ENCODE measurements at places on chromosomes 2 and 18.
A peak's percentile ranks its signal among the peaks of the same experiment; 100 is the strongest.

DNA sequence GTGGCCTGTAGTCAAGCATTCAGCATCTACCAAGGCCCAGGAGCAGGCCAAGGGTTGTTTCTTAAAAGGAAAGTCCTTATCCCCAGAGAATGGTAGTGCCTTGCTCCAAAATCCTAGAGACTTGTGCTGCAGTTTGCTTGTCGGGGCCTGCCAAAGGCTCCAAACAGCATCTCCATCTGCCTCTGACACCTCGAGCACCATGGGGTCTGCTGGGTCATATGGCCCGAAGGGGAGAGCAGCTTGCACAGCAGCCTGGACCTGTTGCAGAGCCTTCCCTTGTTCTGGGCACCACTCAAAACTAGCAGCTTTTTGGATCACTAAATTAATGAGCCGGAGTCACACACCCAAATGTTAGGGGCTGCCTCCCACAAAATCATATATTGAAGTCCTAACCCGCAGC lies 35.7 kb downstream of the GNAL start:
- no peak for DNase-seq

DNA sequence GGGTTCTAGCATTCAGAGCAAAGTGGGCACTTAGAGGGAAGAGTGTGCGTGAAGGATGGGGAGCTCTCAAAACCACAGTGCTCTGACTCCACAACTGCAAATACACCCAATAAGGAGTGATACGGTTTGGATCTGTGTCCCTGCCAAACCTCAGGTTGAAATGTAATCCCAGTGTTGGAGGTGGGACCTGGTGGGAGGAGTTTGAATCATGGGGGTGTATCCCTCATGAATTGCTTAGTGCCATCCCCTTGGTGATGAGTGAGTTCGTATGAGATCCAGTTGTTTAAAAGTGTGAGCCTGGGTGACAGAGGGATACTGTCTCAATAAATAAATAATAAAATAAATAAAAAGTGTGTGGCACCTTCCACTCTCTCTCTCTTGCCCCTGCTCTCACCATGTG lies 50.3 kb upstream of the CCDC85A start:
- DNase-seq = no peak

DNA sequence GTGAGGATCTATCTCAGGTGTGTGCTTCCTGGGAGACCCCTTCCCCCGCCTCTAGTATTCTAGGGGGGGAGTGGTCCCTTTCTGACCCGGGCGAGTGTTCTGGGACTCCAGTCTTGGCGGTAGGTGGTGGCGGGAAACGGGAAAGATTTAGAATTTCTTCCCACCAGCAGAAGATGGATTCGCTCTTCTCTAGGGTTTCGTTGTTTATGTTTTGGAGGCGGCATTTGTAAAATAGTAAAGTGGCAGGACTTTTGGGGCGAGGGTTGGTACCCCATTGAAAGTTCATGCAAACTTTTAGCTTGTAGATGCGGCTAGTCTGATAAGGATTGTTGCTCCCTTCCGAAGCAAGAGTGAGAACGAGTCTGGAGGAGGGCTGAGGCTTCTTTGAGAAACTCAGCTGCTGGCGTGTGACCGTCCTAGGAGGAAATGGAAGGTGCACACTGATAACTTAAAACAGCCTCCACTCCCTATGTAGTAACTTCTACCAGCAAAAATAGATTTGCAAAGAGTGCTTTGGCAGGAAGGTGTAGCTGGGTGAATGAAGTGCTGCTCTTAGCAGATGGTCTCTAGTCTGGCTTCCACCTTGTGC lies 412 bp downstream of the GPD2 start:
- DNase-seq = no peak

GRCh38 chr18:24809173-24809950 lies 348.9 kb downstream of the HRH4 start:
- DNase-seq = no peak

GRCh38 chr2:113138428-113139322 lies 11.3 kb downstream of the IL1RN start:
- peak; percentile 13 for DNase-seq

DNA sequence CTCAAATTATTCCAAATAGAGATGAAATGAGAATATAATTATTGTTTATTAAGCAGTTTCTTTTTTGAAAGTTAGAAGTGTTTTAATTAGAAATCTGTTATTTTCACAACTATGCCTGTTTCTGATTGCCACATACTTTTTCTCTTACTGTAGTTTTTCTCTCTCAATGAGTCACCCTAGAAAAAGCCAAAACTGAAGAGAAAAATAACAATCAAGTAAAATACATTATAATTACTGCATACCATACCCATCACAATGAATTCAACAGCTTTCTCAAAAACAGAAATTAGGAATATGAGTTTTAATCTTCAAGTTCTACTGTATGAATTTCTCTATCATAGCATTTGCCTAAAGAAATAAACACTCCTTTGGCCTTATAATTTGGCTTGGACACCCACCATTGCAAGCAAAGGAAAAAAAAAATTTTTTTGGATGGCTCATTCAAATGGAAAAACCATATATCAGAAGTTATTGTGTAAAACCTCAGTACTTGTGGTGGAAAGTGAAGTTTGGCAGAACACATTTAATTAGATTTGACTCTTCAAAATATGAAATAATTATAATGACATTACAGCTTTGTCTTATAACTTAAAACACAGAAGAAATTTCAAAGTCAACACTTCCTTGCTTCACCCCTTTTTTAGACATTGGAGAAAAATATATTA lies 138.5 kb downstream of the DYM start:
- DNase-seq = no peak

DNA sequence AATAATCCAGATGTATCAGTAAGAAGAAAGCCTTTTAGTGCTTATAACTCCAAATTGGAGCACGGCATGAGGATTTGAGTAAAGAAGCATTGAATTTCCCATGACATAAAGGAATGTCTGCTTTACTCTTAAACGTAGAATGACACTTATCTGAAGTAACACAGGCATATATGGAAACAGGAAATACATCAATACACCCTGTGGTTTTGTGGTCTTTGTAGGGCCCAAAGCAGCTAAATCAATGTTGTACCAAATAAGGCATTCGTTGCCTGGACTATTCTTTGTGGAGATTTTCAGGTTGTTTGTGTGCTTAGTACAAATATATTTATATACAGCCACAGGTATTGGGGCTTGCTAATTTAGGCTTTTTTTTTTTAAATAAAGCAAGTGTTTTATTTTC lies 660.5 kb downstream of the LRRTM4 start:
- no peak for DNase-seq

DNA sequence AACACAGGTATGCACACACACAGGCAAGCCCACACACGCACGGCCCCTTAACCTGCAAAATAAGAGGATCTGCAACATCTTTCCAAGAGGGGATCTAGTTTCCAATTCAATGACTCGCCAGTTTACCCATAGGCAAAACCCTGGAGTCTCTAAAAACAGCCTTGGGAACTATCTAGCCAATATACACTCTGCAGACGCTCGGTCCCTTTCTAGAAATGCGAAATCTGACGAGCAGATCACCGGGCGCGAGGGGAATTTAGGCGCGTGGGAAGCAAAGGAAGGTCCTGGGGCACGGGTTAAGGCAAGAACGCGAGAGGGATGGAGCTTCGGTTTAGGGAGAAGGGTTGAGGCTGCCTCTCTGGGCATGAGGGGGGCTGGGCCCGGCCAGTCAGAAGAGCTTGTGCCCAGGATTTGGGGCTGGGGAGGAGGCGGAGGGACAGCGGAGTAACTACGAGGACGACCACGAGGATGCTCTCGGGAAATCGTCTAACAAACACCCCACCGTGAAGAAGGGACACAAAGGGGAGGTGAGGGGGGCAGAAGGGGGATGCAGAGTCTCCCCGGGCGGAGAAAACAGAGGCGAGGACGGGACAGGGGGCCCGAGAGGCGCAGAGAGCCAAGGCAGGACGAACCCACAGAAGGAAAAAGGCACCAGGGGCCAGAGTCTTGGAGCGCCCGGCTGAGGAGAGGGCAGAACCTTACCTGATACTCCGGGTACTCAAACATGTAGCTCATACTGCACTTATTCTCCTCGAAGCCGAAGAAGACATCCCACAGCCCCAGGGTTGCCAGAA lies 542 bp downstream of the PGAP1 start:
- no peak for DNase-seq

- DNase-seq = no peak
Measured at GRCh38 chr2:65000644-65001043, 11.4 kb downstream of the SLC1A4 start.

- no peak for DNase-seq
Measured at GRCh38 chr18:47679864-47680263, 250.6 kb downstream of the SMAD2 start.

- DNase-seq = no peak
Measured at GRCh38 chr2:8638327-8638726, 43.5 kb upstream of the ID2 start.

DNA sequence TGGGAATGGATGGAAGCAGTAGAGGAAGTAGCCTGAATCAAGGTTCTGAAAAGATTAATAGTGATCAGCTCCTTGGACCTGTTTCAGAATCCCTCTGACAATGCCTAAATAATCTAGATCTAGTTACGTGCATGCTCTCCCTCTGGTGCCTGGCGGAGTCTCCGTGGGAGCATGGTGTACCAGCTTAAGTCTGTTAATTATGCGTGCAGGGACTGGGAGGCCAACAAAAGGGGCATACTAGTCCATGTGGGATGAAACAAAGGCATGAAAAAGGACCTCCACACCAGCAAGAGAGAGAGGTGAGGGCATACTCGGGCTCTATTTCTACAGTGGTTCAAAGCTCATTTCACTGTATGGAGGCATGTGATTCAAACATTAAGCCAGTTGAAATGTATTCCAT lies 200.3 kb downstream of the DPP4 start:
- no peak for DNase-seq

DNA sequence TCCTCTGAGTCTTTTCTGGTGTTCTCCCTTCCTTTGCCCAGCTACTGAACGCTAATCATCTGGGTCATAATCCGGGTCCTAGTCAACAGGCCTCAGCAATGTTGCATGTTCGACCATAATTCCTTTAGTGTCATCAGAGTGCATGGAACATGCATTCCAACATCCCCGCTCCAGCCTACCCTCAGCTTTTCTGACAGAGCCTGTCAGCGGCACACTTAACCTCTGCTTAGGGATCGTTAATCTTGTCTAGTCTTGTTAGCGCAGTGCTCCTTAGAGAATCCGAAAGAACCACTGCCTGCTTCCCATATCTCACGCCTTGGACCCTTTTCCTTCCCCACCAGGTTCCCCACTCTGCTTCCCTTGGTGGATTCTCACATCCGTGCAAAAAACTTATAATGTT lies 767.9 kb upstream of the ID2 start:
- DNase-seq = no peak

DNA sequence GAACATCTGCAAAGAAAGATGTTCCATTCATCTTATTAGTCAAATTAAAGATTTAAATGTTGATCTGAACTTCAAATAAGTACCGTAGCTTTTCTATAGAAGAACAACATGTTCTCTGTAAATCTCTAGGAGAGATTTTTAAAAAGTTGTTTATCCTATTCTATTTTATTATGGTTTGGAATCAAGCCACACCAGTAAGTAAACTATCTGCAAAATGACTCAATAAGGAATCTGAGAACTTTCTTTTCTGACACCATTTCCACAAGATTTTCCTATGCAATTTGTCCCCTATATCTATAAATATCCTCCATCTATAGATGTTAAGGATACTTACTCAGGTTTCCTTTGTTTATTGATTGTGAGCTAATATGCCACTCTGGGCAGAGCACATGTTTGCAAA lies 736.6 kb downstream of the CBLN2 start:
- no peak for DNase-seq

DNA sequence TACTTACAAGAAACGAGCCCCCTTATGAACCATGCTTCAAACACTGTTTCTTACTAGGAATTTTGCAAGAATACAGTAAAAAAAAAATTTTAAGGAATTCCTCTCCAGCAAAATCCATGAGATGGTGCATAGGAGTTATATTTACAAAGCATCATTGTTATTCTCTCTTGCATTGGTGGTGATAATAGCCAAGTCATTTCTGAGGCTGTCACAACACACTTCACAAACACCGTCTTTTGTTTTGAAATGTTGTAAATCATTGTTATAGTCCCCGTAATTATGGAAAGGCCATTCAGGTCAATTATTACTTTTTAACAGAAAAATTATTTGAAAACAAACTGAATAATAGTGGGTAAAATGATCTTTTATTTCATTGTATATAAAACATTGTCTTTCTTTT lies 60.1 kb downstream of the DYNC1I2 start:
- no peak for DNase-seq

GRCh38 chr2:219689676-219690628 lies 62.5 kb downstream of the SLC4A3 start:
- DNase-seq = no peak

GRCh38 chr18:32881009-32881408 lies 108.2 kb upstream of the KLHL14 start:
- no peak for DNase-seq

- DNase-seq = no peak
Measured at GRCh38 chr2:237128026-237128703, 42.5 kb downstream of the COPS8 start.

GRCh38 chr2:141899740-141900139 lies 231.1 kb downstream of the LRP1B start:
- no peak for DNase-seq

GRCh38 chr2:103123516-103123915 lies 361.7 kb downstream of the TMEM182 start:
- no peak for DNase-seq

GRCh38 chr18:52888014-52888413 lies 548.0 kb downstream of the DCC start:
- no peak for DNase-seq

DNA sequence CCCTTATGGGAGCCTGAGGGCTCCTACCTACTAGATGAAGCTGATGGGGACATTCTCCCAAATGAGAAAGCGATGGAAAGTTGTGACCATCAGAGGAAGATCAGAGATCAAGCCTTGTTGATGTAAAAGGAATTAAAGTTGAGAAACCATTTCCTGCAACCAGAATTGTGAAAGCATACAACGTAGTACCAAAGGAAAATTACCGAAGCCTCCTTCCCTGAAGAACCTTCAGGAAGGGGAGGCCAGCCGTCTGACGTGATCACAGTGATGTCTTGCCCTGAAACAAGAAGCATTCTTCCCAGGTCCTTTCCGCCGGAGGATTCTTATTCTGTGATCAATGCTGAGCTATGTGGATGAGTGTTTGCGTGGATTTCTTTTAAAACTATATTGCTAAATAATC lies 211.6 kb upstream of the TNP1 start:
- no peak for DNase-seq

GRCh38 chr18:36186461-36187192 lies 670 bp upstream of the MOCOS start:
- DNase-seq = no peak

DNA sequence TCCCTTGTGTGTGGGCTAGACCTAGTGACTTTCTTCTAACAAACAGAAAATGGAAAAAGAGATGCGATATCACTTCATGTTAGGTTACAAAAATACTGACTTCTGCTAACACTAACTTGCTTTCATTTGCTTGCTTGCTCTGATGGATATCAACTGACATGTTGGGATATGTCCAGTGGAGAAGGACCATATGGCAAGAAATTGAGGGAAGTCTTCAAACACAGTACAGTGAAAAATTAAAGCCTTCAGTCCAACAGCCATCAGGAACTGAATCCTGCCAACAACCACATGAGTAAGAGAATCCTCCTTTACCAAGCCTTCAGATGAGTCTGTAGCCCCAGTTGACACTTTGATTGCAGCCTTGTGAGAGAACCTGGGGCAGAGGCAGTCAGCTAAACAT lies 143.9 kb downstream of the MAIP1 start:
- no peak for DNase-seq

Measured in effector CD8-positive, alpha-beta T cell (primary cell).